ENCODE measurements at places on chromosomes 5 and 9. TPM values are rescaled to one million over a fixed set of nuclear protein-coding genes. Genes with fewer than 3 reads are reported as not detected.
A peak's percentile ranks its signal among the peaks of the same experiment; 100 is the strongest.

DNA sequence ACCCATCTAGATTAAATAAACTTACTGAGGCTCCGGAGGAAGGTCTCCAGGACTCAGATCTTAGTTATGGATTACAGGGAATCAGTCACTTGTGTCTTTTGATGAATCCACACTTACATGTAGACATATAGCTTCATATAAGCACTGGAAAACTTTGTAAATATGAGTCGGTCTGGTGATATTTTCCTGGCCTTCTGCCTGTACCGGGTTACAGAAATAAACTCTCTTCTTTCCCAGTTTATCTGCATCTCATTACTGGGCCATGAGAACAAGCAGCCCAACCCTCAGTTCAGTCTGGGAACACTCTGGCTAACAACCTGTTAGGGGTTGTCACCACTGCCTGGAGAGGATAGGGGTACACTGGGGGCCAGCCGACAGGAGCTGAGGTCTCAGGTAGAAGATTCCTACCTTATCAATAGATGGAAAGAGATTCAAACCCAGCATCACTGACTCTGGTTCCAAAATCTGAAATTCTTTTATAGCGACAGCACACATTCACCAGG, 59.1 kb downstream of the THBS4 start:
- no peak overlapping the region for H3K27ac ChIP-seq
- no peaks in the 10 kb centered on the region for H3K27me3 ChIP-seq
- H3K36me3 ChIP-seq: no peaks in the 10 kb centered on the region
- DNase-seq: no peak
- no peak overlapping the region for H3K4me3 ChIP-seq

DNA sequence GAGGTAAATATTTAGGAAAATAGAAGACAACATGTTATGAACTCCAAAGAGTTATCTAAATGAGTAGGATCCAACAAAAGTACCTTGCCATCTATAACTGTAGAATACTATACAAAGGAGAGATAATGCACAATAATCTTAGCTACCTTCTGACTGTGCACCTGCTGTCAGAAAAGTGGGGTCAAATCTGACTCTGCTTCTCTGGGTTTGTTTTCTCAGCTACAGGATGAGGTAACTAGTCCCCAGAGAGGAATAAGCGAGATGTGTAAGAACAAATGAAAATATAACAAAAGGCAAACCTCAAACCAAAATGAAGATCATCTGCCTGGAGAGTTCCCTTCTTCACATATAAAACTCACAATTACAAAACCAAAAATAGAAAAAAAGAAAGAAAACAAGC, 204.8 kb downstream of the DCP2 start:
- no peak overlapping the region for H3K4me3 ChIP-seq
- H3K27ac ChIP-seq: no peak overlapping the region
- no peaks in the 10 kb centered on the region for H3K27me3 ChIP-seq
- H3K36me3 ChIP-seq: no peaks in the 10 kb centered on the region

DNA sequence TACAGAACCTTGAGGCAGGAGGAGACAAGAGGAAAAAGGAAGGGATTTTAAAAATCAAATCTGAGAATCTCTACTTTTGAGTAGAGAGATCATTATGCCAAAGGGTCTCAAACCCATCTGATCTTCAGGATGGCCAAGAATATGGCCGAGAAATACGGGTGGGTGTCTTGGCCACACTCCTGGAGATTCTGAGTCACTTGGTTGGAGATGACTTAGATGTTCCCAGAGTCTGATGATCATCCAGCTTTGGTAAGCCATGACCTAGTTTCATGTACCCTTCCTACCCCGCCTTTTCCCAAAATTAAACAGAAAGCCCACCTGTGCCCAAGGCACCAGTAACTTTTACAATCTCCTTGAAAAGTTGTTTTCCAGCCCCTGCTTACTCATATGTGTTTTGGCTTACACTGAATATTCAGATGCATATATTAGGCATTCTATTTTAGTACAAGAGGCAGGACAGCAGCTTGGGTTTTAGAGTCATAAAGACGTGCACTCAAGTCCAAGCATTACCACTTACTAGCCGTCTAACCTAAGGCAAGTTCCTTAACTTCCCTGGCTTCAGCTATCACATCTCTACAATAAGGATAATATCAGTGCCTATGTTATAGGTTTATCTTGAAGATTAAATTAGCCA, 167.0 kb upstream of the GPR151 start:
- H3K27ac ChIP-seq: peak overlapping the region; percentile 22
- H3K4me1 ChIP-seq: peaks cover 26% of the 10 kb centered on the region
- H3K4me3 ChIP-seq: no peak overlapping the region
- no peaks in the 10 kb centered on the region for H3K27me3 ChIP-seq
- H3K36me3 ChIP-seq: no peaks in the 10 kb centered on the region

GRCh38 chr5:42985129-42986037, 54.7 kb downstream of the ANXA2R start:
- no peak overlapping the region for H3K4me3 ChIP-seq
- no peak for DNase-seq
- H3K27me3 ChIP-seq: no peaks in the 10 kb centered on the region
- no peaks in the 10 kb centered on the region for H3K36me3 ChIP-seq
- no peaks in the 10 kb centered on the region for H3K4me1 ChIP-seq
- H3K27ac ChIP-seq: no peak overlapping the region

GRCh38 chr5:145056800-145057199, 778.3 kb downstream of the PRELID2 start:
- DNase-seq: no peak
- no peaks in the 10 kb centered on the region for H3K27me3 ChIP-seq

GRCh38 chr5:53820802-53821171, 260.3 kb downstream of the NDUFS4 start:
- H3K36me3 ChIP-seq: no peaks in the 10 kb centered on the region
- no peak overlapping the region for H3K4me3 ChIP-seq
- no peaks in the 10 kb centered on the region for H3K27me3 ChIP-seq
- no peak for DNase-seq
- H3K27ac ChIP-seq: no peak overlapping the region

DNA sequence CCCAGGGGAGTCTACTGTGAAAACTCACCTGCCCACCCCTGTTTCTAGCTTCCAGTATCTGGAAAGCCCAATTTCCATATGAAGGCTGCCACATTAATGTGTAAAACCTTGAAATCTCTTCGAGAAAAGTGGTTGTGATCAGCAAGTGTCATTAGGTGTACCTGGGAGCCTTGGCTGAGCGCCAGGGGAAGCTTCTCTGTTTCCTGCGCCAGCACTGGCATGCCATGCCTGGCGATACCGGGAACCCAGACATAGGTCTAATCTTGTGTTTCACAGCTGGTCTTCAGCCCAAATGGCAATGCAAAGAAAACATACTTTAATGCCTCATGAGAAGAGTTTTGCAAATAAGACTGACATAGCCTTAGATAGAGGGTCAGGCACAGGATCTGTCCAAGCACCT, 101.6 kb downstream of the TENT4A start:
- H3K27me3 ChIP-seq: no peaks in the 10 kb centered on the region
- no peaks in the 10 kb centered on the region for H3K36me3 ChIP-seq
- no peak overlapping the region for H3K4me3 ChIP-seq
- no peak for DNase-seq

DNA sequence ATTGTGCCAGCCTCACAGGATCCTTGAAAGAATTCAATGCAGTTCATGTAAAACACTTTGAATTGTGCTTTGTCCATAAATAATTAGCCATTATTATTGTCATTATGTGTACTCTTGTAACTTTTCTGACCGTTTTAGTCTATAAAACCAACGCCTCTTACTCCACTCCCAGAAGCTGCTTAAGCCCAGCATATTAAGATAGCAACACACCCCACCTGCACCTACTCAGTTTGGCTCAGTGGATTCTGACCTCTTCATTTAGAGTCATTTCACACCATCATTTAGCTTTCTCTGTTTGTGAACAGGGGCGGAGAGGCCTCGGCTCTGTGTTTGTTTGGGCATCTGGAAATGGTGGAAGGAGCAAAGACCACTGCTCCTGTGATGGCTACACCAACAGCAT, 205.1 kb downstream of the PCSK5 start:
- DNase-seq: no peak
- no peak overlapping the region for H3K27ac ChIP-seq
- no peaks in the 10 kb centered on the region for H3K4me1 ChIP-seq
- H3K4me3 ChIP-seq: no peak overlapping the region

DNA sequence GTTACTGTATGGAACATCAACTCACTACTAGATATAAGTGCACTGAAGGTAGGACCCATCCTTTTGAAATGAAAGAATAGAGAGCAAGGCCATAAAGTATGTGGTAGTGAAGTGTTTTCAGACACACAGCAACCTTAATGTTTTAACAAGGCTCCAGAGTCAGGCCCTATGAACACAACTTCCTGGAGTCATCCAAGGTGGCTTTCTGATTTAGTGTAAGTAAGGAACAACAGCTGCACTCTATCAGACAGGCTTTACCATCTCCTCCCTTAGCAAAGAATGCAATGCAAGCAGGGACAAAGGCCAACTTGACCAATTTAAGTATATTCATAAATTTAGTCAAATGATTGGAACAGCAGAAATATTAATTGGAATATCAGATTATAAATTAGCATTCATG, 90.1 kb downstream of the MPDZ start:
- no peak overlapping the region for H3K4me3 ChIP-seq
- peaks cover 4% of the 10 kb centered on the region for H3K4me1 ChIP-seq
- H3K27ac ChIP-seq: no peak overlapping the region

GRCh38 chr5:43123887-43124286, 3.2 kb downstream of the ZNF131 start:
- peaks cover 29% of the 10 kb centered on the region for H3K4me1 ChIP-seq
- no peaks in the 10 kb centered on the region for H3K27me3 ChIP-seq
- no peak for DNase-seq
- no peak overlapping the region for H3K27ac ChIP-seq
- peaks cover 9% of the 10 kb centered on the region for H3K36me3 ChIP-seq
- no peak overlapping the region for H3K4me3 ChIP-seq

DNA sequence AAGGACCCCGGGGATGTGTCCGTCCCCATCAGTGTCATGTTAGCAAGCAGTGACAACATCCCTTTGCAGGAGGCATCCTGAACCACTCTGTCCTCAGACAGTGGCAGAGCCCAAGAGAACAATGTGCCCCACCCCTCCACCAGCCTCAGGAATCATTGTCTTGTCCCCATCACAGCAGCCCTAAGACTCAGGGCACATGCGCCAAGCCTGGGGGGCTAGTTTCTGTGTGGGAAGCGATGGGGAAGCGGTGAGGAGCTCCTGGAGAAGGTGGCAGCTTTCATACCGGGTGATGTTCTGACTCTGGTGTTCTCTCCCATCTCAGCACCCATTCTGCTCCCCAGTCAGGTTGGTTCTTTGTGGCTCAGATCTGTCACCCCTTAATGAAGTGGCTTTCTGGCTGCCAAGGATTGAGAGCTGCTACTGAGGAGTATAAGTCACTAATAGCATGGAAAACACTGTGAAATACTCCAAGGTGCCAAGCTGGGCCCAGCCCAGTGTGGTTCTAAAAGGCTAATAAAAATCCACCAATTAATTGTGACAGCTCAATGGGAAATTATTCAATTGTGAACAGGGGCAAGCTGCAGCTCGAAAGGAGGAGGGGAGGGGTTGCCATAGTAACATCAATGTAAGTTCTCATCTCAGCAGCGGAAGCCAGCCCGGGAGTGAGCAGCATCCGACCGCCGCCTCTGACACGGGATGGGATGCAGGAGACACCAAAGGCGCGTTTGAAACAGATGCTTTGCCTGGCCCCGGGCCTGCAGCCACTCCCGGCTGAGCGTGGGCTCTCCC, 4.7 kb downstream of the QRFP start:
- peaks cover 27% of the 10 kb centered on the region for H3K36me3 ChIP-seq
- H3K4me3 ChIP-seq: no peak overlapping the region
- H3K27me3 ChIP-seq: no peaks in the 10 kb centered on the region
- DNase-seq: no peak
- H3K4me1 ChIP-seq: peaks cover 29% of the 10 kb centered on the region

GRCh38 chr5:59768152-59769040, 125.1 kb downstream of the PDE4D start:
- no peak for DNase-seq
- peak overlapping the region; percentile 73 for H3K4me3 ChIP-seq
- H3K27ac ChIP-seq: no peak overlapping the region
- H3K4me1 ChIP-seq: peaks cover 16% of the 10 kb centered on the region
- H3K27me3 ChIP-seq: no peaks in the 10 kb centered on the region
- no peaks in the 10 kb centered on the region for H3K36me3 ChIP-seq

- no peaks in the 10 kb centered on the region for H3K4me1 ChIP-seq
- H3K4me3 ChIP-seq: no peak overlapping the region
- H3K27me3 ChIP-seq: no peaks in the 10 kb centered on the region
- H3K36me3 ChIP-seq: no peaks in the 10 kb centered on the region
- no peak for DNase-seq
Measured at GRCh38 chr5:152151113-152151512, 226.5 kb upstream of the GLRA1 start.

DNA sequence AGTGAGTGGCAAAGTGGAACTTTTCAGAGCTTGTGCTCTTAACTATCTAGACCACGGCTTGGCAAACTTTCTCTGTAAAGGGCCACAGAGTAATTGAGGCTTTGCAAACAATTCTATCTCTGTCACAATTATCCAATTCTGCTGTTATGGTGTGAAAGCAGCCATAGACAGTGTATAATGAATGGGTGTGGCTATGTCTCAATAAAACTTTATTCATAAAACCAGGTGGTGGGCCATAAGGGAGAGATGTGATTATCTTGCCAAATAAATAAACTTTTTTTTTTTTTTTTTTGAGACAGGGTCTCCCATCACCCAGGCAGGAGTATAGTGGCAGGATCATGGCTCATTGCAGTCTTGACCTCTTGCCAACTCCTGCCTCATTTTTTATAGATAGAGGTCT, 78.7 kb upstream of the GNA14 start:
- H3K36me3 ChIP-seq: peaks cover 14% of the 10 kb centered on the region
- no peaks in the 10 kb centered on the region for H3K27me3 ChIP-seq
- no peak overlapping the region for H3K27ac ChIP-seq
- no peaks in the 10 kb centered on the region for H3K4me1 ChIP-seq
- H3K4me3 ChIP-seq: no peak overlapping the region

DNA sequence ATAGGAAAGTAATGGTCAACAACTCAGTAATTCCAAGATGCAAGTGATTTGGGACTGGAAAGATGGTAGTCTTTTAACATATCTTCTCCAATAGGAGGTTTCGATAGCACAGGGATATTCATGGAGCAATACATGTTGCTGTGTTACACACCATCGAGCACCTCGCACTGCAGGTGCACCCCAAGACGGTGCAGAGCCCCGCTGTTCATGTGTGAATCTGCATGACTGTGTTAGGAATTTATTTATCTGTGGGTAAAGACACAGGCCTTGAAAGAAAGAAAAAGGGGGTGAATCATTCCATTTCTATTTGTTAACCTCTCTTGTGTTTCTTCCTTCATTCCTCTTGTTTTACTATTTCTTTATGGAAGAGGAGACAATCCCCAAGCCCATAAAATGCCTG, 217.1 kb downstream of the EBF1 start:
- no peak for DNase-seq
- H3K4me1 ChIP-seq: peaks cover 65% of the 10 kb centered on the region
- no peak overlapping the region for H3K4me3 ChIP-seq
- H3K27me3 ChIP-seq: no peaks in the 10 kb centered on the region

GRCh38 chr9:134871697-134872340, 8.8 kb upstream of the FCN2 start:
- H3K4me3 ChIP-seq: no peak overlapping the region
- H3K36me3 ChIP-seq: no peaks in the 10 kb centered on the region
- no peaks in the 10 kb centered on the region for H3K27me3 ChIP-seq
- no peaks in the 10 kb centered on the region for H3K4me1 ChIP-seq

GRCh38 chr5:88734983-88735382, 148.0 kb downstream of the MEF2C start:
- DNase-seq: no peak
- H3K27ac ChIP-seq: peak overlapping the region; percentile 71
- H3K27me3 ChIP-seq: no peaks in the 10 kb centered on the region
- peak overlapping the region; percentile 60 for H3K4me3 ChIP-seq
- peaks cover 70% of the 10 kb centered on the region for H3K4me1 ChIP-seq

The PCDHB3 gene
- total RNA-seq: 2.3 TPM

The TMEM232 gene
- total RNA-seq: 13.3 TPM

The LTC4S gene
- 4.9 TPM for total RNA-seq

The SLC34A3 gene
- not detected for total RNA-seq

The CTXN3 gene
- not detected for total RNA-seq
